ENCODE measurements at places on chromosomes 7 and 10.

GRCh38 chr10:31359979-31360378 is 41.0 kb downstream of the ZEB1 start:
- no peak for DNase-seq

- DNase-seq, result no peak
Measured at GRCh38 chr7:38257350-38257677, 16.1 kb downstream of the TARP start.

- no peak for DNase-seq
Measured at GRCh38 chr10:75507469-75507868, 76.0 kb downstream of the LRMDA start.

GRCh38 chr10:116730464-116731260 is 11.7 kb downstream of the HSPA12A start:
- no peak for DNase-seq

DNA sequence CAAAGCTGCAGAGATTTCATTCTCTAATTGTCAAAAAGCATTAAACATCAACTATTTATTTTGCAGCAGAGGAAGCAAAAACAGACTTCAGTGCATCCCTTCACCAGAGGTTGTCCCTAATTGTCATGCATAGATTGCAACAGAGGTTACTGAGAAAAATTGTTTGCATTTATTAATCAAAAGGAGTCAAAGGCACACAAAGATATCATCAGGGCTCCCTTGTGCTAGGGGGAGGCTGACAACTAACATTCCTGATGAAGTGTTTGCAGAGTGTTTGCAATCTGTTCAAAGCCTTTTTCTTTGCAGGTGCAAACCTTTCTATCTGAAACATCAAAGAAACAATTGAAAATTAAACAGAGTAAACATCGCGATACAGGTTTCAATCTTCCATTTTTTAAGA is 227.5 kb downstream of the TEX36 start:
- DNase-seq, result no peak

GRCh38 chr7:4168541-4168940 is 513.6 kb upstream of the FOXK1 start:
- DNase-seq, result no peak

GRCh38 chr10:23150091-23150490 is 42.0 kb upstream of the PTF1A start:
- no peak for DNase-seq

GRCh38 chr7:117750612-117751563 is 122.4 kb downstream of the CTTNBP2 start:
- DNase-seq, result no peak

DNA sequence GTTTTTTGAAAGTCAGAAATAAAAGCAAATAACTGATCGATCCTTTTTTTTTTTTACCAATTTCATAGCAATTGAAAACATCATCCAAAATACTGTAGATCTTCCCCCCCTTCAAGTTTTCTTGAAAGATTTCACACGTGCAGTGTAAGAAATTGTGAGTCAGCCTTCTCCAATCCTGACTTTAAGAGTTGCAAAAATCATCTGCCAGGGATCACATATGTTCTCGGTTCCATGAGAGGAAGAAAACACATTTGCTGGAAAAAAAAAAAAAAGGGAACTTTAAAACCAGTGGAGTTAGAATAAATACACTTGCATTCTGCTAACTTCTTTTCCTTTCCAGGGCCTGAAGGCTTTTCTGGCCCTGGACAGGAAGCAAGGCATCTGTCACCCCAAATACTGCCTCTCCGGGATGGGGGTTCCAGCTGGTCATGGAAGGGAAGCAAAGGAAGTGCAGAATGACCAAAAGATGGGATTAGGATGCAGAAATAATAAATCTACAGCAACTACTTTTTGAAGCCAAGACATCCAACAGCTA is 198.4 kb upstream of the KIAA1217 start:
- no peak for DNase-seq

- DNase-seq, result no peak
Measured at GRCh38 chr10:71889388-71889987, 38.4 kb upstream of the PSAP start.

GRCh38 chr10:69285699-69286098 is 7.4 kb downstream of the HK1 start:
- no peak for DNase-seq

- no peak for DNase-seq
Measured at GRCh38 chr10:56975513-56975912, 614.5 kb upstream of the ZWINT start.

DNA sequence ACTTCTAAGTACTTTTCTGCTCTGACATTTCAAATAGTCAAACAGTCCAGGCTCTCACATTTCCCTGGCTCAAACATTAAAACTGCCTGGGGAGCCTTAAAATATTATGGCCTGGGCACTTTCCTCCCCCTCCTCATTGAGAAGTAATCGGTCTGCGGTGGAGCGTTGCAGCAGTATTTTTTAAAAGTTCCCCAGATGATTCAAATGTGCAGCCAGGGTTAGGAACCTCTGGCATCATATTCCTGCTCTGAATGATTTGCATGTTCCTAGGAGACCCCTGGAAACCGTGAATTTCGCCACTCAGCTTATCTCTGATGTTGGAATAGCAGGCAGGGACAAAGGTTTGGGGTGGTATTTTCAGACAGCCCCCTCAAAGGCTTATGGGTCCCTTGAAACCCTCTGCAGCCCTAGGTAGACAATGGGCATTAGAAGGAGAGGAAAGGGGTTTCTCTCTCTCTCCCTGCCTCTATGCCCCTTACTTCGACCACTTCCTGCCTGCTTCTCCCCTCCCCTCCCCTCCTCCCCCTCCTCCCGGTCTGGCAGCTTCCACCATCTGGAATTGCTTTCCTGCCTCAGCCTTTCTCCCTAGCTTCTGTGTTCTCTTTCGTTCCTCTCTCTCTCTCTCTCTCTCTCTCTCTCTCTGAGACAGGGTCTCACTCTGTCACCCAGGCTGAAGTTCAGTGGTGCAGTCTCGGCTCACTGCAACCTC is 622.2 kb downstream of the GALNT17 start:
- no peak for DNase-seq

DNA sequence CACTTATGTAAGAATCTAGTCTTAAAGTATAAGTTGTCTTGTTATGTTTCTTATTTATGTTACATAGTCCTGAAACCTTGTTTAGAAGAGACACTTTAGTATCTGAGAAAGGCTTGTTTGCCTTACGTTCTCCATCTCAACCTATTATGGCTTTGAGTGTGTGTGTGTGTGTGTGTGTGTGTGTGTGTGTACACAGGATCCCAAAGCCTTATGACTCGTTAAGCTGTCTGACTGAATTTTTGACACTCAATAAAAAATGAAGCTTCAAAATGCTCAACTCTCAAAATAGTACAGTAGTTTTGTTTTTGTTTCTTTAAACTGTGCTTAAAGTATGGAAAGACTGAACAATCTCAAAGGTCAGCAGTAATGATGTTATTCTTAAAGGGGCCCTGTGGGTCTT is 18.0 kb downstream of the CALU start:
- DNase-seq, result no peak

DNA sequence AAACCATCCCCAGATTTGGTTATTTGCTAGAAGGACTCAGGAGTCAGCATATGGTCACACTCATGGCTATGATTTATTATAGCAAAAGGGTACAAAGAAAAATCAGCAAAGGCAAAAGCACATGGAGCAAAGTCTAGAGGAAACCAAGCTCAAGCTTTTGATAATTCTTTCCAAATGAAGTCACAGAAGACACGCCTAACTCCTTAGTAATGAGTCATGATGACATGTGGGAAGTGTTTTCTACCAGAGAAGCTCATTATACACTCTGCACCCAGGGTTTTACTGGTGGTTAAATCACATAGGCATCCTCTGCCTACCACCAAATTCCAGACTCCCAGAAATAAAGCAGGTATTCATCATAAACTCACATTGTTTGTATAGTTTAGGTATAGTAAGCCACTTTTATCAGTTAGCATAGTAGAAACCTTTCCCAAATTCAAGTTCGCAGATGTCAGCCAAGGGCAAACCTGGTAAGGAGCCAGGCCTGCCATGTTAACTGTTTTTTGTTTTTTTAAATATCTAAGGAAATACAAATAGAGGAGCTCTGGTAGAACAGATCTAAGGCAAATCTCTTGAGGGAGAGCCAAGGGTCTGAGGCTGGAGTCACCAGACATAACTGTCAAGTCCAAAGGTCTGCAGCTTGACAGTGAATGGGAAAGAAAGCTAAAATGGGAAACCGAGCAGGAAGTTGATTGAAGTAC is 15.4 kb upstream of the HIBADH start:
- DNase-seq, result no peak

DNA sequence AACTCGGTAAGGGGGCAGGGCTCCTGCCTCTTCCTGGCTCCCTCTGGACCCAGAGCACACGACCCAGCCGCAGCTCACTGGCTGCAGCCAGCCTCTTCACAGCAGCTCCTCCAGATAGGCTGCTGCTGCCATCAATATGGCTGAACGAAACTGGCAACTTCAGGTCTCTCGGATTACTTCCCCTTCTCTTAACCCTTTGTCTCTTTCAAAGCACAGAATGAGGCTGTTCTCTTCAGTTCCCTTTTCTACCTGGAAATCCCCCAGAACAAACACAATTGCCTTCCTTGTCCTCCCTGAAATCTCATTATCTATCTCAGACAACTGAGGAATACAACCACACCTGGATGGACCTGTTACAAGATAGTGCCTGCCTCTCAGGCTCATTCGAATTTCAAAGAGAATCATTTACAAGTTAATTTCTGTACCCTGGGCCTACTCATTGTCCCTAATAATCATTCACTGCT is 193.4 kb upstream of the MBL2 start:
- DNase-seq, result no peak

GRCh38 chr10:5812283-5813090 is 747 bp downstream of the GDI2 start:
- peak; percentile 65 for DNase-seq

GRCh38 chr10:74488907-74489306 is 337.5 kb upstream of the KAT6B start:
- no peak for DNase-seq

GRCh38 chr10:108399465-108399864 is 1235.0 kb upstream of the SORCS1 start:
- DNase-seq, result no peak

GRCh38 chr10:47379445-47379785 is 4.7 kb downstream of the ZNF488 start:
- DNase-seq, result no peak

GRCh38 chr10:130999376-131000202 is 311.9 kb downstream of the TCERG1L start:
- no peak for DNase-seq

DNA sequence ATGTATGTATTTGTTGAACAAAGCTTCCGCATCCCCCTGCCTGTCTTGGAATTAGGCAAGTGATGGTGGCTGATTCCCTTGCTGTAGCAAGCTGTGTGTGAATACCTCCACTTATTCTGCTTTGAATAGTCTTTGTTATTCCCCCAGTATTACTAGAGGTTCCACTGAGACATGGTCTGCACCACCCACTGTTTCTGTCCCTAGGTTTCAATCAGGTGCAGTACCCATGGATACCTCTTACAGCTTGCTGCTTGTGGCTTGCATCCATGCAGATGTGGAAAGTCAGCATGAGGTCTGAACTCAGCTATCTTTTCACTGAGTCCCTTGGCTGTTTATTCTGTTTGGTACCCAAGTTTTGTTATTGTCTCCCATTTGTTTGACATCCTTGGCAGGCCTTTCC is 447.4 kb downstream of the GRM8 start:
- DNase-seq, result no peak

DNA sequence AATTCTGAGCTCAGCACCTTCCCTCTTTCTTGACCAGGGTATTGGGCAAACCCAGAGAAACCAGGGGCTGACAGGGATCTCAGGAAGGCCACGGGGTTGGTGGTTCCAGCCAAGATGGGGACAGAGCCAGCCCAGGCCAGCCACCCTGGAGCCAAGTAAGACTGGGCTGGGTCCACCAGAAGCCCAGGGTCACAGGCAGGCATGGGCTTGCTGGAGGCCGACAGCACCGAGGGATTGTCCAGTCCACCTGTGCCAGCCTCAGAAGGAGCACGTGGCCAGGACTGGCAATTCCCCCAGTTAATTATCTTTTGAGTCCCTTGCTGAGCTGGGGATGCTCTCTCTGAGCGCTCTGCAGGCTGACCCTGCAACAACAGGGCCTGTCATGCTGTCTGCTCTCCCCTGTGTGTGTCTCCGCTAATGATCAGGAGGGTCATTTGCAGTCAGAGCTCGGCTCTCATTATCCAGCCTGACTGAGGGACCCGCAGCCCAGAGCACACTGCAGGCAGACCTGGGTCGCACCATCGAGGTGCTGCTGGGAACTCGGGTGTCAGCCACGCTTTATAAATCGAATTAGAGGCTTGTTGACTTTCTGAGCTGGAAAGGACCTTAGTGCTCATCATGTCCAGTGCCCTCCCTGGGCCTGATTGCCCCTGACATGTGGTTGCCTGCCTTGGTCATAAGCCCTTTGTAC is 69.5 kb upstream of the PPIF start:
- DNase-seq, result no peak

DNA sequence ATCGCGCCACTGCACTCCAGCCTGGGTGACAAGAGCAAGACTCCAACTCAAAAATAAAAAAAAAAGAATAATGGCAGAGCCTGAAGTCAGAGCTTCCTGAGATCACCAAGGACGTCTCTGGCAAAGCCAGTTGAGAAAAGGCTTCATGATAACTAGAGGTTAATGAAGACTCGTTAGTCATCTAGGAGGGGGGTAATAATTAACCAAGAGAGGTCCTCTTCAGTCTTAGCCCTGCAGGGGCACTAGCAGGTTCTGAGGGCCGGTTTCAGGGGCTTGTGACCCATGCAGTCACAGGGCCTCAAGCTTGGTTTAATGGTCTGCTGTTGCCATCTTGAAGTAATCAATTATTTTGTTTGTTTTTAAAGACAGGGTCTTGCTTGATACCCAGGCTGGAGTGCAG is 28.6 kb upstream of the PROSER2 start:
- no peak for DNase-seq

GRCh38 chr10:71323407-71323806 is 4.3 kb downstream of the SLC29A3 start:
- no peak for DNase-seq

DNA sequence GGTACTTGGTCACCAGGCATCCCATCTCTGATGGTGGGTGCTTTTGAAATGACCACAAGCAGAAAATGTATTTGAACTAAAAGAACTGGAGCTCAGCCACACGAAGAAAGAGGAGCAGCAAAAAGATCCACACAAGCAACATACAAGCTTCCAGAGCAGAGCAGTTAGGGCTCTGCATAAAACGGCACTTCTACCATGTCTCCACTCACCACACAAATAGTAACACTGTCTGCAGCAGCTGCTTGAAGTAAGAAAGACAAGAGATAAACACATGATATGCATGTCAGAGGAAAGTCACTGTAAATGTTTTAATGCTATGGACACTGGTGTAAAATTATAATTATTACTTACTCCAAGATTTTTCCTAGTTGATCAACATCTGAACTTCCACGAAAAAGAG is 32.5 kb upstream of the FAM133B start:
- DNase-seq, result no peak

Data from activated naive CD4-positive, alpha-beta T cell treated with anti-CD3 and anti-CD28 coated beads, Interleukin-2, amount 50 U/mL, for 72 hours (primary cell).